ENCODE measurements at places on chromosomes 12 and 14.

- no peak for DNase-seq
These were observed 19.5 kb downstream of the SDR9C7 start for GRCh38 chr12:56914724-56915123.

DNA sequence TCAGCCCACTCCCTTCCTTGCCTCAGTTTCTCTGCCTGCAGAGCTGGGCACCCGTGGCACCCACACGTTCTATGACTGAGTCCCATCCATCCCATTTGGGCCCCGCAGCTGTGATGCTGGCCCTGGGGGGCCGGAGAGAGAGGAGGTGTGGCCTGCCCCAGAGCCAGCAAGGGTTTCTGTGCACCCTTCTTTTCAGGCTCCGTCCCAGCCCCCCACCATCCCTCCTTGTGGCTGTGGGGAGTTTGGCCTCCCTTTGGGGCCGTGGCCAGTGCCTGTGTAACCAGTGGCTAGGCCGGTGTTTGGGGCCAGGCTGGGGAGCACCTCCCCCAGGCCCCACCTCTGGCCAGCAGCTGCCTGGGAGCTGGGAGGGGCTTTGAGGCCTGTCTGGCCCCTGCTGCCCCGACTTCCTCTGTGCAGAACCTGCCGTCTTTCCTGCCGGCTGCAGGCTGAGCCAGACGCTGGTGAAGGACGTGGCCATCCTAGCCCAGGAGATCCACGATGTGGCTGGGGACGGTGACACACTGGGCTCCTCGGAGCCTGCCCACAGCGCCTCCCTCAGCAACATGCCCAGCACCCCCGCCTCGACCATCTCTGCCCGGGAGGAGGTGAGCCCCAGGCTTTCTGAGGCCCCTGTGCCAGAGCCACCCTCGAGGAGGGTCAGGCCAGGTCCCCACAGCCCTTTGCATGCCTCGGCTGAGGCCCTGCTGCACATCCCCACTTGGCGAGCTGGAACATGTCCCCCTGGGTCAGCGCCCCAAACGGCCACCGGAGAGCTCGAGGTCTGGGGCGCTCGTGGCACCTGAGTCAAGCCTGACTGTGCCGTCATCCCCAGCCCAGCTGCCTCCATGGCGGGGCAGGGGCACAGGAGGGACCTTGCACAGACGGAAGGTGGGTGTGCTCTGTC, 27.7 kb downstream of the CEP170B start:
- no peak for DNase-seq

DNA sequence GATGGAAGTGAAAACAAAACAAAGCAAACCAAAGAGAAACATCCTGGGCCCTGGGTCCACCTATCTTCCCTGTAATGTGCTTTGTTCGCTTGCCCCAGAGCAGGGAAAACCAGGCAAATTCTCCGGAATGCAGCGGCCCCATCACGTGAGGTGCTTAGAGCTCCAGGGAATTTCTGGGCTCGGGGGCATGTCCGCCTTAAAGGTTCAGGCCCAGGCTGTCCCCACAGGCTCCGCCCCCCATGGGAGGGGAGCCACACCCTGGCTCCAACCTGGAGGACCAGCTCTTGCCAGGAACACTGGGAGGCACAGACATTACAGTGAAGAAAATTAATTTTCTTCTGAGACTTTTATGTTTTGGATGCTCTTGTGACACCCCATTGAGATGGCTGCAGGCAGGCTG, 69.9 kb downstream of the RBM19 start:
- no peak for DNase-seq

GRCh38 chr12:109291117-109291516, 18.0 kb downstream of the FOXN4 start:
- DNase-seq, result no peak

DNA sequence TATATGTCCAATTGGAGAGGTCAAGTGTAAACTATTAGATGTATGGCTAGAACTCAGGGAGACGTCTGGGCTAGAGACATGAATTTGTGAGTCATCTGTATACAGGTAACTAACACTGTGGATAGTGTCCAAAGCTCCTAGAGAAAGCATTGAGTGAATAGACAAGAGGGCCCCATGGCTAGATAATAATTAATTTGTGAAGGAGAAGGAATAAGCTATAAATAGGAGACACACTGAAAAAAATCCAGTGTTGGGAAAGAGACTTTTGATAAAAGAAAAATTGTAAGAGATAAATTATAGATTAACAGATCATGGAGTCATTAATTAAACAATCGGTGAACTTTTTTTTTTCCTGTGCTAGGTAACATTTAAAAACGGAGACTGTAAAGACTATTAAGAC, 326.6 kb upstream of the PRICKLE1 start:
- no peak for DNase-seq

GRCh38 chr12:91205811-91206210, 23.2 kb upstream of the DCN start:
- no peak for DNase-seq
